ENCODE measurements at places on chromosomes 5 and 9.

DNA sequence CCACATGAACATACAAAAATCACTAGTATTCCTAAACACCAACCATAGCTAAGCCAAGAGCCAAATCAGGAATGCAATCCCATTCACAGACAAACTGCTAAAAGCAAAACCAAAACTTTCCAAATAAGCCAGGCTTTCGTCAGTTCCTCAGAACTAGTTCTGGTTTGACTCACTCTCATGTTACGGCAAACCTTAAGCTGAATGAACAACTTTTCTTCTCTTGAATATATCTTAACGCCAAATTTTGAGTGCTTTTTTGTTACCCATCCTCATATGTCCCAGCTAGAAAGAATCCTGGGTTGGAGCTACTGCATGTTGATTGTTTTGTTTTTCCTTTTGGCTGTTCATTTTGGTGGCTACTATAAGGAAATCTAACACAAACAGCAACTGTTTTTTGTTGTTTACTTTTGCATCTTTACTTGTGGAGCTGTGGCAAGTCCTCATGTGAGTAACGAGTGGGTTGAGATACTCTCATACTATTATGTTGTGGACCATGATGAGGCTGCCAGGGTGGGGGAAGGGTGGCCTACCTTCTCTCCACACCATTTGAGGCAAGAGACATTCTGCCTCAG lies at the start of gene PDCD1LG2:
Gene PDCD1LG2, plus strand, starts transcription at position 172 of the 572 bp plus-strand sequence. CDS start 12,016 bp downstream, outside the sequence.
- no peak for DNase-seq

DNA sequence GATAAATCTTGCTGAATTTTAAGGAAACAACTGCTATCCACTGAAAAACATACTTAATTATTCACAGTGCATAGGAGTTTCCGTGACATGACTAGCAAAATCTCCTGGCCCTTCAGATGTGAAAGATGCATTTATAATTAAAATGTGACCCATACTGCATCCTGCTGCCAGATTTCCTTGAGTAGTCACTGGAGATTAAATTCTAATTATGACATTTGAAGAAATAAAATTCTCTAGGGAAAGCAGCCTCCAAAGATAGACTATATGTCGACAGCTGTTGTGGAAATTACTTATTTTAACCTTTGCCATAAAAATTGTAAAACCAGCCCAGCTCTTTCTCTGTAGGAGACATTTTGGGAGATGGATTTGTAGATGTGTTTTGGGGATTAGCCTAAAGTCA lies 193.6 kb upstream of the SMC2 start:
- no peak for DNase-seq

DNA sequence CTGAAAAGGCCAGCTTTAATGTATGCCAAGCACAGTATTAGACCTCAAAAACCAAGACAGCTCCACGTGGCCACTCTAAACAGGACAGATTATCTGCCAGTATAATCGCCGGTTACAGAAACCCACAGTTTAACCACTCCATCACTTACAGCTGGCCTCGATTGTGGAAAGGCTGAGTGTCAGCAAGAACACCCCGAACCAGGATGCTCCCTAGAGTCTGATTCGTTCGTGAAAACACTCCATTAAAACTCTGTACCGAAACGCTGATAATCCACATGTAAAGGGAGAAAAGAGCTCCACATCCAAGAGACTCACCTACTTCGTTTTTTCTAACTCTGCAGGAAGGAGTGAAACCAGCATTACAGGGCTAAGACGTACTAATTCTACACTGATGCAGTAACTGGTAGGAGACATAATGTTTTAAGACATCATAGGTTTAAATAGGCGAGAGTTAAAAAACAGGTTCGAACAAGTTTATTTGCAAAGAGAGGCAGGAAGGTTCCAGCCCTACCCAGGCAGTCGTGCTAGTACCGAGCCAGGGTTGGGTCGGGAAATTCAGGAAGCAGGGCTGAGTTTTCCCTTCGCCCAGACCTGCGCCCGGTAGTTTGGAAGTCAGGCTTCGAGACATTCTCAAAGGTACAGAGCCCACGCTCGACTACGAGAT lies 949 bp downstream of the SERINC5 start:
- DNase-seq: peak; percentile 16

GRCh38 chr9:90616806-90617205 lies 25.8 kb downstream of the DIRAS2 start:
- DNase-seq: no peak

DNA sequence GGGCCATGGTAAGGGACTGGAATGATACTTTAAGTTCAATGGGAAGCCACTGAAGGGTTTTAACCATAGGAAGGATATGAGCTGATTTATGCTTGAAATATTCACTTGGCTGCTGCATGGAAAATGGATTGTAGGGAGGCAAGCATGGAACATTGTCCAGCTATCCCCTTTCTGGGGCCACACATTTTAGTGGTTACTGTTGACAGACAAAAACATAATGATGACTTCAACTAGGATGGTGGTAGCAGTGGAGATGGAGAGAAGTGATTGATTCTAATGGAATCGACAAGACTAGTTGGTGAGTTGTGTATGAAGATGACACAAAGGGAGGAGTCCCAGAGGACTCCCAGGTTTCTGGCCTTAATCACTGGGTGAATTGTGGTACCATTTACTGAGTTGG lies 6.2 kb upstream of the FCHSD1 start:
- no peak for DNase-seq

DNA sequence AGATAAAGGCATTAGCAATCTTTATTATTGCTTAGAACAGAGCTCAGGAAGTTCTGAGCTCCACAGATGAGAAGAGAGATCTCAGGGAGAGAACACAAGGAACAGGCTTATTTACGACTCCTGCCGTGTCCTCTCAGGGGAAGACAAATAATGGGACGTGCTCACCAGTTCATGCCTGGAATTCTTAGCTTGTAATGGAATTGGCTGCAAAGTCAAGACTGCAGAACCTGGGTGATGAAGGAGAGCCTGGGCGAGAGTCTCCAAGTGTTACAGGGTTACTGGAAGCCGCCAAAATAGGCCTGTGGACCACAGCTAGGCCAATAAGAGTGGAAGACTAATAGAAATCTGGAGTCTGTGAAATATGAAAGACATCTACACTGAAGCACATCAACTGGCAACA lies 174.5 kb upstream of the ADAMTSL1 start:
- no peak for DNase-seq

- DNase-seq: no peak
These were observed 159.8 kb upstream of the LHFPL2 start for GRCh38 chr5:78808380-78808779.

- DNase-seq: no peak
These were observed 229.9 kb downstream of the DOCK8 start for GRCh38 chr9:444528-444927.

DNA sequence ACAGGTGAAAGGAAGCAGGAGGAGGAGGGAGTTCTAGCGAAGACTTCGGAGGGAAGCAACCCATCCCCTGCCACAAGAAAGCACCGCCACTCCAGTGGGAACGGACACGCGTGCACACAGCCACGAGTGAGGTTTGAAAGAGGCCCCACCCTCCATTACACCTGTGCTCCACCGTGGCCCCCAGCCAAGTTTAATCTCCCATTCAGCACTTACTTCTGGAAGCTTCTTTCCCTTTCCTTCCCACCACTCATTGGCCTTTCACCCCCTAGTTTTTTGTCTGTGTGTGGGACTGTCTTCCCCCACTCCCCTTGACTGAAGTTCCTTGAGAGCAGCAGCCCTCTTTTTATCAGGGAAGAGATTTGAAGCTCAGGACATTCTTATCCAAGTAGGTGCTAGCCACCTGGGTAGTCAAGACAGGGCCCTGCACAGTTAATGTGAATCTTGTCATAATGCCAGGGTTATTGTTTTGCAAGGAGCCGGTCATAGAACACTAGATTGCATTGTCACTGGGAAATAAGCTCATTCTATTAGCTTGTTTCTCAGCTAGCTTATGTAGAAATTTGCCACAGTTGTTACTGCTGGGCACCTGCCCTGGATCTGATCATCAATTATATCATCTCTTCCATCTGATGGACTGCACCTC lies 256.0 kb downstream of the DOCK8 start:
- DNase-seq: no peak

GRCh38 chr5:142659405-142659804 lies 26.5 kb downstream of the FGF1 start:
- no peak for DNase-seq
